AG08396 (cell line): ENCODE measurements at places on chromosomes 5 and 9.

DNA sequence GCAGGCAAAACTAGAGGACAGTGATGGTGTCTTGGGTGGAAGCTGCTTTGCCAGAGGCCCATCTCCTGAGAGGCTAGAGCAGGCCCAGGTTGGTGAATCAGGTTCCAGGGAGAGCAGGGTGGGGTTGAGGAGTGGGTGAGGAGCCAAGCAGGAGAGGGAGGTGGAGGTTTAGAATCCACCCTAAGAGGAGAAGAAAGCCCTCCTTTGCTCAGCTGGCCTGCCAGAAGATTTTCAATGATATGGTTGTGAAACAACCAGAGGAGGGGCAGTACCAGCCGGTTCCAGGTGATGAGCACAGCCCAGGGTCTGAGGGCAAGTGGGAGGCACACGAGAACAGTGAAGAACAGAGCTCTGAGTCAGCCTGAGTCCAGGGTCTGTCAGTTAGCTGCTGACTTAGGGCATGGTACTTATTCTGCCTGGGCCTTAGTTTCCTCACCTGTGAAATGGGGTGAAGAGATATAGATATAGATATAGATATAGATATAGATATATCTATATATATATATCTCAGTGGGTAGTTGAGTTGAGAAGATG lies 17.8 kb downstream of the PPARGC1B start:
- no peak for DNase-seq

- no peak for DNase-seq
Observed at GRCh38 chr9:76608575-76609273, 149.7 kb downstream of the GCNT1 start.

GRCh38 chr9:128634111-128634510 lies 22.5 kb downstream of the DYNC2I2 start:
- no peak for DNase-seq

- no peak for DNase-seq
Observed at GRCh38 chr9:132108728-132109127, 29.1 kb upstream of the MED27 start.

DNA sequence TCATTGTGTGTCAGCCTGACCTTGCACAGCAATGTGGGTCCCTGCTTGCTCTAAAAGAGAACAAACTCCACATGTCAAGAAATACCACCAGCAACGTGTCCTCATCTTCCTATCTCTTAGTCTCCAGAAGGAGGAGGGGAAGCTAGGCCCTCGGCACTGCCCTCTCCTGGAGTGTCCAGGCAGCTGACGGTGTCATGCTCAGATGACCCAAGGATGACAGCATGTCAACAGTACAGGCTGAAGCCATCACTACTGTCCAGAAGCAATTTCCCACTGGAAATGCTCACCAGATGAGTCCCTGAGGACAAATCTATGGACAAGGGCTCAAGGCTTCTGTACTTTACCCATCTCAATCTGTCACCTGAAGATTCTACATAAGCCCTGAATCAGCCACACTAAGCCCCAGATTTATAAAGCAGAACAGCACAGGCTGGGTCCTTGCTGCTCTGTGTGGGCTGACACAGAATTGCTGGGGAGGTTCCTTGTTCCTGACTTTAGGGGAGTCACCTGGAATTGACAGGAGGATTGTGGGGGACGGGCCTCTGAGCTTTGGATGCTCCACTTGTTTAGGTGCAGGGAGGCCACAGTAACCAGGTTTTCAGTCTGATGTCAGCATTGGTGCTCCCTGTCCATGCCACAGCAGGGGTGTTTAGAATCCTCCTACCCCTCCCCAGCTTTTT lies 210.2 kb downstream of the DAB2IP start:
- no peak for DNase-seq

GRCh38 chr9:72721067-72721466 lies 199.7 kb downstream of the TMC1 start:
- no peak for DNase-seq

- no peak for DNase-seq
Observed at GRCh38 chr5:151520294-151520693, 70.8 kb downstream of the FAT2 start.

GRCh38 chr5:130994496-130995253 lies 170.4 kb downstream of the HINT1 start:
- DNase-seq: no peak

DNA sequence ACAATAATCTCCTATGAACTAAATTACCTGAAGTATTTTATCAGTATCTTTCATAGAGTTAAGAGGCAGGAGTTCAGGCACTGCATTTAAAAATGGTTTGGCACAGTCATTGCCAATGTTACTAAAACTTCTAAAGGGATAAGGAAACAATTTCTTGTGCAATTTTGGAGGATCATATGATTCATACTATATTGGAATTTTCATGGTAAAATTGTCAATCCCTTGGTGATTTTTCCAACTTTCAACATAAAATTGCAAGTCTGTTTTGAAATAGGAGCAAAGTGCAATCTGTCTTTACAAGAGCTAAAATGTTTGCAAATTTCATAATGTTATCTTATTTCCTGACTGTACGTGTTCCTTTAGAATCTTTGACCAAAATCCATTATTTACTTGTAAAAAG lies 211.1 kb downstream of the DMRTA1 start:
- no peak for DNase-seq

- DNase-seq: no peak
Observed at GRCh38 chr9:114172981-114173833, 17.9 kb downstream of the COL27A1 start.

GRCh38 chr5:105158526-105158925 lies 1595.9 kb upstream of the NUDT12 start:
- no peak for DNase-seq

GRCh38 chr9:120694559-120694958 lies 19.7 kb downstream of the MEGF9 start:
- no peak for DNase-seq

GRCh38 chr5:7385681-7386080 lies 10.3 kb upstream of the ADCY2 start:
- no peak for DNase-seq

GRCh38 chr9:37919246-37919955 lies 15.5 kb upstream of the SLC25A51 start:
- DNase-seq: no peak

GRCh38 chr9:91698266-91698665 lies 251.8 kb downstream of the ROR2 start:
- DNase-seq: no peak

- DNase-seq: no peak
Observed at GRCh38 chr9:13688990-13689600, 409.6 kb upstream of the MPDZ start.

DNA sequence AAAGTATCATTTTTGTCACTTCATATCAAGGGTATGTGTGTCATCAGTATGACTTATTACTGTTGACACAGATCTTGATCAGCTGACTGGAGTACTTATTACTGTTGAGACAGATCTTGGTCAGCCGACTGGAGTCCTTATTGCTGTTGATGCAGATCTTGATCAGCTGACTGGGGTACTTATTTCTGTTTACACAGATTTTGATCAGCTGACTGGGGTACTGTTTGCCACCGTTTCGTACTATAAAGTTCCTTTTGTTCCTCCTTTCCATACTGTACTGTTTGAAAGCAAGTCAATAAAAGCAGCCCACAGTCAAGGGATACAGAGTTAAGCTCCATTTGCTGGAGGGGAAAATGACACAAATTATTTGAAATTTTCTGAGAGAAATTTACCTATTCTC lies 347.3 kb downstream of the CDH12 start:
- DNase-seq: no peak

DNA sequence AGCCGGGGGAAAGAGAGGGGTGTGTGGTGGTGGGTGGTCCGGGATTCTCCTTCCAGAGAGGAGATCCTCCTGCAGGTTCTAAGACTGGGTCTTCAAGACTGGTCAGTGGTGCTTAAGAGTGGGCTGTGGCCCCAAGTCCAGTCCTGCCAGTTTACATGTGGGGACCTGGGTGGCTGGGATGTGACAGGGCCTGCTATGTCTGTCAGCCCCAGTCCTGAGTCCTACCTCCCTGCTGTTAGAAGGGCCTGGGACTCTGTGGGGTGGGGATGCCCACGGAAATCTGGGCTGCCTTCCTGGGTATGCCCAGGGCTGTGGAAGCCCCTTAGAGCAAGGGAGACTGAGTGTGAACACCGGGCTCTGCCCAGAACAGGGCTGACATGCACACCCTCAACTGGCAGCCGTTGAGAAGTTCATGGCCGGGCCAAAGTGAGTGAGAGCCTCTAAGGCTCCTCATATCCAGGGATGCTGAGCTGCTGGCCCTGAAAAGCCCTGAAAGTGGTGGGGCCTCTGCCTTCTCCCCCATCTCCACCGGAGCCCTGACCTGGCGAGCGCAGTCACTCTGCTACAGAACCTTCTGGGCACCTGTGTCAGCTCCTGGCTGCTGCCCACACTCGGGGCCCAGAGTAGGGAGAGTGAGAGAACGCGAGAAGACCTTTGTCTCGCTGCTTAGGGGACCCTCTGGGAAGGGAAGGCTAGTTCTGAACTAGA lies 1.7 kb downstream of the PHF2 start:
- no peak for DNase-seq

DNA sequence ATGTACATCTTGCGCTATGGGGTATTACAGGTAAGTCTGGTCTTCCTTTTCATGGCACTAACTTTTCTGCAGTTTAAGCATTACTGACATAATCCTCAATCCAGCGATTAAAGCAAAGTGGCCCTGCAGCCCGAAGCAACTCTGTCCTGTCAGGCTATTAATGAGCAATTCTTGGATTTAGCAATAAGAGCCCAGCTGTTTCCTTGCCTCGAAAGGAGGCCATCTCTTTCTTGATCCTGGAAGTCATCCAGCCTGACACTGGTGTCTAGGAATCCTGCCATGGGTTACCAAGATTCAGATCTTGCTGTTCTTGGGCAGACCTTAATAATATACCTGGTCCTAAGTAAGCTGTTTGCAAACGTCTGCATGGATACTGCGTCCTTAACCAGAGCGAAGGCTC lies 102.0 kb downstream of the RFK start:
- no peak for DNase-seq

GRCh38 chr5:142600611-142601358 lies 85.1 kb downstream of the FGF1 start:
- peak; percentile 61 for DNase-seq

DNA sequence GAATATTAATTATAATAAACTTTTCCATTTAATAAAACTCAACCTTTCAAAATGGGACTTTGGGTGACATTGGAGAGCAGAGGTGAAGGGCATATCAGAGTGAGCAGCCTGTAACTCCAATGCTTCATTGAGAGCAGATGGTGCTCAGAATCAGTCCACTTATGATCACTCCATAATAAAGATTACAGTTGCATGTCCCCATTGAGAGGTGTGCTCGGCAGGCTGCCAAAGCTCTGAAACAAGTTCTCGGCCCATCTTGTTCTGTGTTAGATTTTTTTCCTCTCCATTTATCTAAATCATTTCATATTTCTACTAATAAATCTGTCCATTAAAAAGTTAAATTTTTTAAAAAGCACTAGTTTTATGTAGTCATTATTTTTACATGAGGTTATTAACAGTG lies 1786.4 kb upstream of the WWC1 start:
- DNase-seq: no peak

GRCh38 chr5:54347221-54347865 lies 37.0 kb upstream of the ARL15 start:
- no peak for DNase-seq

DNA sequence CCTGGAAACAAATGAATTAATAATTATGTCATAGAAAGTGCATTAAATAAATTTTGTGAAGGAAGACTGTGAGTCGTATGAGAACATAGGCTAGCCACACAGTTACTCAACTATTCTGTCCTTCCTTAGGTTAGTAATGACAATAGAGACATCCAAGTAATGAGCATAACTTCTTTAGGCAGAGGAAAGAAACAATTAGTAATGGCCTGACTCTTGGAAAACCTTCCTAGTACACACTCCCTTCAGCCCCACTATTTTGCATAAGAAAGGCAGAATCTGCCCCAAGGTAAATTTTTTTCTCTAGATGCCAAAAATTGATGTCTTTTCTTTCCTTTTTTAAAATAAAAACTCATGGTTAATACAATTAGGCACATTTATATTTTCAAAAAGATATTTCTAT lies 1619.0 kb upstream of the WWC1 start:
- no peak for DNase-seq

DNA sequence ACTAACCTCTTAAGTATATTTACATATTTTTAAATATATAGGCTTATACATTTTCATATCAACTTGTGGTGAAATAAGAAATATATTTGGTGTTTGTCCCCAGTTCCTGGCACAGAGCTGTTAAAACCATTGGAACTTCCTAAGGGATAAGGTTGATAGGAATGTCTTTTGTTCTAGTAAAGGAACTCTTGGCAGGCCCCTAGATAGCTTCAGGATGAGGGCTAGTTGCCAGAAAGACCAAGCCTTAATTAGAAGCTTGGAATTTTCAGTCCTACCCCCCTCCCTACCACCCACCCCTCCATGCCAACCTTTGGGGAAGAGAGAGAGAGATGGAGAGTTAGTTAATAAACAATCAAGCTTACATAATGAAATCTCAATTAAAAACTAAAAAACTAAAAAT lies 638.6 kb upstream of the ACO1 start:
- DNase-seq: no peak

- DNase-seq: no peak
Observed at GRCh38 chr5:149172709-149173505, 31.6 kb downstream of the ABLIM3 start.

- no peak for DNase-seq
Observed at GRCh38 chr9:20573023-20573422, 49.3 kb downstream of the MLLT3 start.

GRCh38 chr5:178530526-178530925 lies 59.7 kb downstream of the COL23A1 start:
- no peak for DNase-seq

- peak; percentile 87 for DNase-seq
Observed at GRCh38 chr9:129483415-129484351, 137.2 kb downstream of the C9orf50 start.

GRCh38 chr9:13351778-13352386 lies 72.4 kb upstream of the MPDZ start:
- peak; percentile 10 for DNase-seq

- no peak for DNase-seq
Observed at GRCh38 chr9:86285261-86285660, 2.9 kb upstream of the ISCA1 start.

DNA sequence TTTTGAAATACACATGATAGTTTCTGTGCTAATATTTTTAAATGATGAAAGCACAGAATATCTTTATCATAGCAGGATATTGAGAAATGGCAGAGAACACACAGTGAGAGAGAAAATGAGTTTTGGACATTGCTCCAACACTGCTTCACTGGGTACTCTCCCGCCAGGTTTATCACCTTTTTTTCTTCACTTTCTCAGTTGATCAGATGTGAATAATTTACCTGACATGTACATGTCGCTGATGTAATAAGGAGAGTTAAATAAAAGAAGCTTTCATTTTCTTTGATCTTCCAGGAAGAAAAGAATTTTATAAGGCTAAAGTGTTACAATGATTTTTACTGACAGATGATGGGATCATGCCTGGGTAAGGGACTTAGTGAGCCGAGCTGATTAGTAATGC lies 134.5 kb downstream of the ALDH1A1 start:
- DNase-seq: no peak

DNA sequence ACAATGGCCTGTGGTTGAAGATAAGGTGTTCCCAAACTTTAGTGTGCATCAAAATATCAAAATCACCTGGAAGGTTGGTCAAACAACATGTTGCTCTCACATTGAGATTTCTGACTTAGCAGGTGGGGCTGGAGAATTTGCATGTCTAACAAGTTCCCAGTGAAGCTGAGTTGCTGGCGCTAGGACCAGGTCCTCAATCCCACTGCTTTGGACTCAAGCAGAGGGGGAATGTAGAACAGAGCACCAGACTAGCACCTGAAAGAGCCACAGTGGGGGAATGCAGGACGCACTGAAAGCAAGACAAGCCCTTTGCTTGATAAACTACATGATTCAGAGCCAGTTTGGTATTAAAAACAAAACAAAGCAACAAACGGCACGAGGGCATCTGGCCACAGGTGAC lies 458.1 kb downstream of the MTRR start:
- no peak for DNase-seq

- DNase-seq: no peak
Observed at GRCh38 chr5:28603869-28604268, 1565.5 kb upstream of the CDH9 start.
